Posterior vena cava (tissue), 2 donors: ENCODE measurements at places on chromosomes 11 and 22. TPM values are rescaled to one million over a fixed set of nuclear protein-coding genes. Genes with fewer than 3 reads are reported as not detected.

DNA sequence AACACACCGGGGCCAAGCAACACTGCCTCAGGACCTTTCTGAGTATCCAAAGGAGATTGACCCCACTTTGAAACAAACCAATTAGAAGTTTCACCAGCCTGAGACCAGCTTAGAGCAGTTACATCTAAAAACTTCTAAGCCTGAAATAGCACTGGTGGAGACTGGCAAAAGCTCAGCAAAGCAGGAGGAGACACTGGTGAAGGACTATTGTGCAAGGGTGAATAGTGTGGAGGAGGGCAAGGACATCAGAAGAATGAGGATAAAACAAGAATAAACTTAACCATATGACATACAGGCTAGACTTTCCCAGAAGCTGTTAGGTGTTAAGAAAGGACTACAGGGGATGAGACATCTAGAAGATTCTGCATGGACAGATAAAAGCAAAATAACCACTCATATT lies 152.4 kb downstream of the FCHSD2 start:
- no peak for DNase-seq

DNA sequence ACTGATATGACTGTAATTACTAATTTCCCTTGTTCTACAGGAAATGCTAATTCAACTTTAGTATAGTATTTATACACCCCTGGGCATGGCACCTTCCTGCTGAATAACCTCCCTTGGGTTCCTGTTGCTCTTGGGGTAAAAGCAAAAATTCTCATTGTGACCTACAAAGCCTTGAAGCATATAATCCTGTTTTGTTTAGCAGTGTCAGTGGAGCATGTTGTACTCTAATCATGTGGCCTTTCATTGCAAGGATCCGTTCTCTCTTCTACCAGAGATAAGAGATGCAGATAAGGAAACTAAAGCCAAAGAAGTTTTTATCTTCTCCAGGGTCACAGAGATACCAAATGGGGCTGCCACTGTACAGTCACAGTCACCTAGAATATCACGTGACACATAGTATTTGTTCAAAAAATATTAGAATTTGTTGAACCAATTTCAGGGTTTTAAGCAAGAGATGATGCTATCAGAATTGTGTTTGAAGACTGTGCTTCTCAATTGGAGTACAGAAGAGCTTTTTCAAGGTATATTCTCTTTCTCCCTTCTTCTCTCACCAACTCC lies 25.1 kb downstream of the CSRP3 start:
- no peak for DNase-seq

DNA sequence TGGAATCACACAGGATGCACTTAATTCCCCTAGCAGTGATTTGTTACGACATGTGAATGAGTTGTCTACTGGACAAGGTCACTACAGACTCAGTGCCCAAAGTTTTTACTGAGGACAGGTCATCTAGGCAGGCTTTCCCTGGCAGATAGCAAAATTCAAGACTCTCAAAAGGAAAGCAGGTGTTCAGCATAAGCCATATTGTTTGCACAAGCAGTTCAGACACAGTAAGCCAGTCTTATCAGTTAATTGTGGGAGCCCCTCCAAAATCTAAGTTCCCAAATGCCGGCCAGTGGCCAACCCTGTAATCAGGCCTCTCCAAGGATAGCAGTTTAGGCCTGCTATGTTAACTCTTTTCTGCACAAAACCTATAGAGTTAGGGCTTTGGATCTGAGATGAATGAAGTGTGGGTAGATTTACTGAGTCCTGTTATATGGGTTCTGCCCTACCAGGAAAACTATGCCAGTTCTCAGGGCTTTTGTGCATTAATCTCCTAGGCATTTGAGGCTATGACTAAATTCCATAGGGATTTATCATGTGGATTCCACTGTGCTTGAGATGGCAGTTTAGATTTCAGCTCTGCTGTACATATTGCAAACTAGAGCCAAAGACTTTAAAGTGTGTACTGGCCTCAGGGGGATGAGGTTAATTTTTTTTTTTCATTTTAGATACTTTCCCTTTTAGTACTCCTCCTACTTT lies 4.8 kb upstream of the ARHGEF12 start:
- no peak for DNase-seq

DNA sequence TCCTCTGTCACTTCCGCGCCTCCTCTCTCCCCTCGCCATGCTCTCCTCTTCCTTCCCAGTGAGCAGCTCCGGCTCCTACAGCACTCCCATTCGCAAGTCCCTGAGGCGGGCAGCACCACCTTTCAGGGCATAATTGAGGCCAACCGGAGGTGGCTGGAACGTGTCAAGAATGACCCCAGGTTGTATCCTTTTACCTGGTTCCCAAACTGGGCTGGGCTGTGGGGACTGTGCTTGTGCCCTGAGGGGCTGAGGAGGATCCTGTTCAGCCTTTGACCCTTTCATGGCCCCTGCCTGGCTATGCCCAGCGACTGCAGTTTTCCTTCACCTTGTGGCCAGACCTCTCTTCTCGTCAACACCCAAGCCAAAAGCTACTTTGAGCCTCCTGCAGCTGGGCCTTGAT lies 84.1 kb downstream of the CEP164 start:
- DNase-seq: peak; percentile 41

GRCh38 chr22:46081036-46081830 lies 69.1 kb upstream of the PPARA start:
- peak; percentile 65 for DNase-seq

DNA sequence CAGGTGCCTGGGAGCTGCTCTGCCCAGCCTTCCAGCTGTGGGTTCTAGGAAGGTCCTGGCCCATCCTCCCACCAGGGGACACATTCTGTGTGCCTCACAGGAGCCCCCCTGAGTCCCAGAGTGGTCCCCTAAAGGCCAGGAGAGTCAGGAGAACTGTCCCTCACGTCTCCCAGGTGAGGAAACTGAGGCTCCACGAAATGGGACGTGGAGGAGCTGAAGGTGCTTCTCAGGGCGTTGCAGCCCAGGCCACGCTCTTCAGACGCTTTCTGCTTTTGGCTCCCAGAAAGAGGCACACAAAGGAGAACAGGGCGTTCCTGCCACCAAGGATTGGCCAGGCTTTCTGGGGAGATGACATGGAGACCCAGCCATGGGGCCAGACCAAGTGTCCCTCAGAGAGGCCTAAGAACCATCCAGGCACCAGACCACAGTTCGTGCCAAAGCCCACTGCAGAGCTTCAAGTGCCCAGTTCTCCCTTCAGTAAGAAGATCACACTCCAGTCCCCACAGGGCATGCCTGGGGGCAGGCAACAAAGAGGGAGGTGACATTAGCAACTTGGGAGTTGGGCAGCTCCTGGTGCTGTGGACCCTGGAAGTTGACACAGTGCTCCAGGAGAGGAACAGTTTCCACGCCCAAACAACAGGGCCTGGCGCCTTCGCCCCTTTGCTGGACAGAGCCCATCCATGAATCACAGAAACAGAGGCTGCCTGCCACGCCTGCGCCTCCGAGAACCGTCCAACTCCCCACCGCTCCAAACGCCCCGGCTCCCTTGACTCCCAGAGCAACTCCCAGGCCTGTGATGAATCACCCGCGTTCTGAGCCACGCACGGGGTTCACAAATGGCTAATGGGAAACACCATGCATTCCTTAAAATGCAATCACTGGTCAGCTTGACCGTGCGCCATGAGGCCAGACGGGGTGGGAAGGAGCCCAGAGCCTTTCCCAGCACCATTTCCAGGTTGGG lies 589.2 kb downstream of the BRD1 start:
- no peak for DNase-seq

GRCh38 chr11:69903211-69903610 lies 84.0 kb upstream of the FGF3 start:
- no peak for DNase-seq

- DNase-seq: no peak
Observed at GRCh38 chr22:19478045-19478900, 720 bp downstream of the UFD1 start.

DNA sequence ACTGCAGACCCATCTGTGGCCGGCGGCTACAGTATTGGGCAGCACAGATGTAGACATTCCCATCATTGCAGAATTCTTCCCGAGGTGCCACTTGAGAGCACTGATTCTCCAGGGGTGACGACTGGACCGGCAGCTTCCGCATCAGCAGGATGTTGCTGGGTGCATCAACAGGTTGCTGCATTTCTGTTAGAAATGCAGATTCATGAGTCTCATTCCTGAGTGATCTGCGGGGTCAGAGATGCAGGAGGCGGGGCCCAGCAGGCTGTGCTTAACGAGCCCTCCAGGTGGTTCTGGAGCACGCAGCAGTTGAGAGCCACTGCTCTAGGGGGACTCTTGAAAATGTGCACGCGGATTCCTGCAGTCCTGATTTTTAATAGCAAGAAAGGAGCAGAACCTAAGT lies 321.8 kb downstream of the TBC1D22A start:
- no peak for DNase-seq

- no peak for DNase-seq
Observed at GRCh38 chr11:75852406-75853017, 37.5 kb downstream of the UVRAG start.

DNA sequence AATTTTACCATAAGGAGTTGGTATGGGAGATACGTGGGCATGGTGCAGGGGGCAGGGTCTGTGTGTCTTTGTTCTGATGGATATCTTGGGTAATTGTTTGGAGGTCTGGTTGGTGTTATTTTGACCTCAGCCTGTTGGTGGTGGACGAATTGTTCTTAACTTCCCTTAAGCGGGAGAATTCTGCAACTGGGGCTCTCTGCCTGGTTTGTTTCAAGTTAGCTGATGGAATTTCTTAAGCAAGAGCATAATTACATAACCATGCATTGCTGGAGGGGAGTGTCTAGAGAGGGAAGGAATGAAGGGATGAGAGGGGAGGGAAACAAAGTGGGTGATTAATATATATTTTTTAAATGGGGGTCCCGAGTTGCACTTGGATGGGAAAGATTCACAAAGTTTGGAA lies 908.5 kb upstream of the RAG2 start:
- DNase-seq: no peak

- peak; percentile 53 for DNase-seq
Observed at GRCh38 chr22:39205344-39206021, 39.3 kb downstream of the PDGFB start.

DNA sequence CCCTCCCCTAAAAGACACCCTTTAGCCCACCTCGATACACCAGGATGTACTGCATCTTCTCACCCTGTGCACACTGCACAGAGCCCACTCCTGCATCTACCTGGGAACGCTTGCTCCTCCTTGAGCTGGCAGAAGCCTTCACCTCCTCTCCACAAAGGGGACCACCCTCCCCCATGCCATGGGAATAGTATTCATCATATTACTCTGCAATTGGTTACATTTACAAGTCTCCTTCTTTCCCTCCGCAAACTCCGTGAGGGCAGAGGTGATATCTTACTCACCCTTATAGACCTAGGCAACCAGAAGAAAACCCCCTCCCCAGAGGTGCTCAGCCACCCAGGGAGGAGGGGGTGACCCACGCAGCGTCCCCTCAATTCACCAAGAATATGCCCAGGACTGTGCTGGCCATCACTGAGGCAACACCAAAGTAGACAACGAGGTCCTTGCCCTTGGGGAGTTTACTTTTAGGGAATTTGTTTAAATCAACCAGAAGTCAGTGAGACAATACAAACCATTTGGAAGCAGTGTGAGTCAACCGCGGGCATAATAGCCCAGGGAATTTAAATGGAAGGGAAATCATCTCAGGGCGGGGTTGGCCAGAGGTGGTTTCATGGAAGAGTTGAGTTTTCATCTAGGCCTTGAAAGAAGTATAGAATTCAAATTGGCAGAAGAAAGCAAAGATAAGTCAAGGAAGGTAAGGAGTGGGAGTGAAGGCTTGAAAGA lies 214.5 kb downstream of the BARX2 start:
- no peak for DNase-seq

DNA sequence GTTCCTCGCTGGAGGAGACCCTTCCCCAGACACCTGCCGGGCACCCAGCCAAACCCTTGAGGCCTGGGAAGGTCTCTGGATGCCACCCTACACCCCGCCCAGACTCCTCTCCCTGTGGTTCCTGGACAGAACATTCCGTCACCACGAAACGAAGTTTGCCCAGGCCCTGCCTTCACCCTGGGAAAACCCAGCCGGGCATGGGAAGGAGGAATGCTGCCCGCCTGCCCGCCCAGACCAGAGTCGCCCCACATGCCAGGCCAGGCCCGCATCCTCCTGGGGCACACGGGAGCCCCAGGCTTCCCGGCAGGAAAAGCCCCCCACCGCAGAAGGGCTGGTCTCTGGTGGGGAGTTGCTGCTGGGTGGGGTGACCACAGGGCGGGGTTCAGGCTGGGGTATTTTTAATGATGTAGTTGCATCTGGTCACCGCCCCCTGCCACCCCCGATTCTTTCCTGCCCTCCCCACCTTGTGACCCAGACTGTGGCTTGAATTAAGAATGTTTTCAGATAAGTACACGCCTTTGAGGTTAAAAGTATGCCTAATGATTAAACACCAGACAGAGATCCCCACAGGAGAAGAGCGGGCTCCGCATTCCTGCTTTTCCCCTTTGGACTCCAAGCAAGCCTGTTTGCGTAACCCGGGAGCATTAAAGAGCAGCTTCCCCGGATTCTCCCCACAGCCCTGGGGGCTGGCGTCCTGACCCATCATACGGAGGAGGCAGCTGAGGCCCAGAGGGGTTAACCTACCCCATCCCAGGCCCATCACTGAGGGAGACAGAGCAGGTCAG lies 44.6 kb upstream of the PPARA start:
- no peak for DNase-seq

The DDB1 gene
- 142 TPM for total RNA-seq

The MS4A12 gene
- total RNA-seq: not detected

The KCNQ1OT1 gene
- total RNA-seq: 3.5 TPM

The TUB gene
- 7.0 TPM for total RNA-seq

The ALKBH8 gene
- 10.3 TPM for total RNA-seq

The MMP13 gene
- not detected for total RNA-seq
